A673 (cell line): ENCODE measurements at places on chromosomes 2 and 18. TPM values are rescaled to one million over a fixed set of nuclear protein-coding genes. Genes with fewer than 3 reads are reported as not detected.

- DNase-seq, result no peak
- no peaks in the 10 kb centered on the region for H3K36me3 ChIP-seq
- H3K4me3 ChIP-seq, result no peak overlapping the region
- H3K4me1 ChIP-seq, result no peaks in the 10 kb centered on the region
These were observed 29.9 kb downstream of the MTERF4 start for GRCh38 chr2:241072151-241072550.

DNA sequence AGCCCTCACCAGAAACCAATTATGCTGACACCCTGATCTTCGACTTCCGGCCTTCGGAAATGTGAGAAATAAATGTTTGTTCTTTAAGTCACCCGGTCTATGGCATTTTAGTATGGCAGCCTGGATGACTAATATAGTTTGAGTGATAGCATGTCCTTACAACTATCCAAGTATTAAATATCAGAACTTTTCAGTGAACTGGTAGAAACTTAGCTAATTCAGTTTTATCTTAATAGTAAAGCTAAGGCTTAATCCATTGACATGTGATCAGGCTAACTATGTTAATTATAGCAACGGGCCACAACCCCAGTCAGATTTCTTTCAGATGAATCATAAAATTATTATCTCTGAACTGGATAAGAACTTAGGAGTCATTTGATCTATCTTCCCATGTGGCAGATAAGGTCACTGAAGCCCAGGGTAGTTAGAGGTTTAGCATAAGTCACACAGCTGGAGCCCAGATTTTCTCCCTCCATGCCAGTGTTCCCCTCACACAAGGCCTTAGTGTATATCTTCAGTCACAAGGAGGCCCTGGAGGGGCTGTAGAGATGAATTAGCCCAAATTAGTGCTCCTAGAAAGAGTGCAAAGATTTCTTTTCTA, 40.7 kb upstream of the UPP2 start:
- H3K27ac ChIP-seq, result no peak overlapping the region
- H3K27me3 ChIP-seq, result no peaks in the 10 kb centered on the region
- no peak overlapping the region for H3K4me3 ChIP-seq
- peak; percentile 60 for DNase-seq
- peaks cover 5% of the 10 kb centered on the region for H3K4me1 ChIP-seq
- no peaks in the 10 kb centered on the region for H3K36me3 ChIP-seq

GRCh38 chr2:29881089-29881730, 40.2 kb downstream of the ALK start:
- H3K27ac ChIP-seq, result no peak overlapping the region
- DNase-seq, result peak; percentile 41
- H3K27me3 ChIP-seq, result no peaks in the 10 kb centered on the region
- no peak overlapping the region for H3K4me3 ChIP-seq
- peaks cover 7% of the 10 kb centered on the region for H3K4me1 ChIP-seq

DNA sequence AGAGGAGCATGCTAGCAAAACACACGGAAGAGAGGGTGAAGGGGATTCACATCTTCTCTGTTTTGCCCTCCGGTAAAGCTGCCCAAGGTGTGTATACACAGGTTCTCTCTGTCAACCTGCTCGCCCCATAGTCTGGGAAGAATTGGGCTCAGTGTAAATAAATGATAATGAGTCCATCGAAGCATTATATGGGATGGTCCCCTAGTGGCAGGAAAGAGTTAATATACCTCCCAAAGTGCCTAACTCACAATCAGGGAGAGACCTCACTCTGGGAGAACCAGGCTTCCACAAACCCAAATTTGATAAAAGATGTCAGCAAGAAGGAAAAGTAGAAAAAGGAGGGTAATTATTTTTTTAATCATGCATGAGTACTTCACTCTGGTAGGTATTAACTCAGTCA, 262.2 kb upstream of the ZNF521 start:
- H3K4me1 ChIP-seq, result no peaks in the 10 kb centered on the region
- DNase-seq, result no peak
- no peak overlapping the region for H3K4me3 ChIP-seq
- H3K27me3 ChIP-seq, result no peaks in the 10 kb centered on the region
- no peak overlapping the region for H3K27ac ChIP-seq

- no peak overlapping the region for H3K27ac ChIP-seq
- H3K36me3 ChIP-seq, result no peaks in the 10 kb centered on the region
- H3K4me1 ChIP-seq, result no peaks in the 10 kb centered on the region
- H3K27me3 ChIP-seq, result peaks cover 1% of the 10 kb centered on the region
- no peak for DNase-seq
These were observed 65.2 kb upstream of the SLC35G4 start for GRCh38 chr18:11544060-11544633.

DNA sequence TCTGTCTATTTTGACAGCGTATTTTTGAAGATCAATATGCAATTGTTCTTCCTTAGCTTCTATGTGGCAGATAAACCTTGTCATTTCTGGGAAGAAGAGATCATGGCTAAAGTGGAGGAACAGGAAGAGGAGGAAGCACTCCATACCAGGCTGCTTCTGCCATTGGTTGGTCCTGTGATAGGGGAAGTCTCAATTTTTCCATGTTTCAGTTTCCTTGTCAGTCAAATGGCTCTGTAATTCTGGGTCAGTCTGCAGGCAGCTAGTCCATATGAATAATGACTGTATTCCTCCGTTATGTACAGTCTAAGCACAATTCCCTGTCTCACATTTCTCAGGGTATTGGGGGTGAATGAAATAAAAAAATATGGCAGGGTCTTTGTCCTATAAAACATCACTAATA, 277.6 kb upstream of the CXCR4 start:
- no peak for DNase-seq
- no peaks in the 10 kb centered on the region for H3K4me1 ChIP-seq
- no peak overlapping the region for H3K4me3 ChIP-seq
- no peak overlapping the region for H3K27ac ChIP-seq
- no peaks in the 10 kb centered on the region for H3K27me3 ChIP-seq

DNA sequence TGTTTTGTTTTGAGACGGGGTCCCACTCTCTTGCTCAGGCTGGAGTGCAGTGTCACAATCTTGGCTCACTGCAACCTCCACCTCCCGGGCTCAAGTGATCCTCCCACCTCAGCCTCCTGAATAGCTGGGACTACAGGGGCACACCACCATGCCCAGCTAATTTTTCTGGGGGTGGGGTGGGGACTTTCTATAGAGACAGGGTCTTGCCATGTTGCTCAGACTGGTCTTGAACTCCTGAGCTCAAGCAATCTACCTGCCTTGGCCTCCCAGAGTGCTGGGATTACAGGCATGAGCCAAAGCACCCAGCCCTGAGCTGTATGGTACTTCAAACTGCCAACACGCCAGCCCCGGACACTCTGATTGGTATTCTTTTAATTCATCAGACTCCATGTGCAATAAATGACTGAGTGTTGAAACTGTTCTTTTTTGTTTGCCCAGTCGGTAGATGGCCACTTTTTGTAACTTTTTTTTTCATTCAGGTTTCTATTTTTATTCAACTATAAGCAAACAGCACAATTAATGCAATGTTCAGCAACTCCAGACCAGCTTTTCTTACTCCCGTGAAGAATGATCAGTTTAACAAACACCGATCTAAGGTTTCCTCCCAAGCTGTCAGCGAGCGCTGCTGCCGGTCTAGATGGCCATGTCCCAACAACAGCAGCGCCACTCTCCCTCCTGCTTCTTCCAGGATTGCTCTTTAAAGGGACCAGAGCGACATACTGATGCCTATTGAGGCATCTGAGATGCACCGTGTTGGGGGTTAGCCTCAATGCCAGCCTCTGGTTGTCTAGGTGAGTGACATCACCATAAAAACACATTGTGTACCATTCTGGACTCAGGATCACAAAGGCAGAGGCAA, 12.5 kb upstream of the TGOLN2 start:
- H3K27ac ChIP-seq, result no peak overlapping the region
- H3K4me3 ChIP-seq, result no peak overlapping the region
- no peaks in the 10 kb centered on the region for H3K36me3 ChIP-seq
- no peaks in the 10 kb centered on the region for H3K27me3 ChIP-seq

DNA sequence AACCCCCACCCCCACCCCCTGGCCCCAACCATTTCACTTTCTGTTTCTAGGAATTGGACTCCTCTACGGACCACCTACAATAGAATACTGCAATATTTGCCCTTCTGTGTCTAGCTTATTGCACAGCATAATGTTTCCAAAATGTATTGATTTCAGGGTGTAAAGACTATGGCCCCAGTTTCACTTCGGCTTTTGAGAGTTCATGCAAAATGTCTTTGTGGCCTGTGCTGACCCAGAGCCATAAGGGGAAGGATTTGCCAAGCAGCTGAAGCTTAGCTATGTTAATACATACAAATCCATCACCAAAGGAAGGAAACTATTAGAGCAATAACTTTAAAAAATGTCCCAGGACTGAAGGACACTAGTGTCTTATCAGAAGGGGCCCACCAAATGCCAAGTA, 11.2 kb upstream of the ATP9B start:
- no peaks in the 10 kb centered on the region for H3K36me3 ChIP-seq
- no peak overlapping the region for H3K4me3 ChIP-seq
- DNase-seq, result no peak
- H3K4me1 ChIP-seq, result no peaks in the 10 kb centered on the region
- H3K27me3 ChIP-seq, result peaks cover 16% of the 10 kb centered on the region
- no peak overlapping the region for H3K27ac ChIP-seq

DNA sequence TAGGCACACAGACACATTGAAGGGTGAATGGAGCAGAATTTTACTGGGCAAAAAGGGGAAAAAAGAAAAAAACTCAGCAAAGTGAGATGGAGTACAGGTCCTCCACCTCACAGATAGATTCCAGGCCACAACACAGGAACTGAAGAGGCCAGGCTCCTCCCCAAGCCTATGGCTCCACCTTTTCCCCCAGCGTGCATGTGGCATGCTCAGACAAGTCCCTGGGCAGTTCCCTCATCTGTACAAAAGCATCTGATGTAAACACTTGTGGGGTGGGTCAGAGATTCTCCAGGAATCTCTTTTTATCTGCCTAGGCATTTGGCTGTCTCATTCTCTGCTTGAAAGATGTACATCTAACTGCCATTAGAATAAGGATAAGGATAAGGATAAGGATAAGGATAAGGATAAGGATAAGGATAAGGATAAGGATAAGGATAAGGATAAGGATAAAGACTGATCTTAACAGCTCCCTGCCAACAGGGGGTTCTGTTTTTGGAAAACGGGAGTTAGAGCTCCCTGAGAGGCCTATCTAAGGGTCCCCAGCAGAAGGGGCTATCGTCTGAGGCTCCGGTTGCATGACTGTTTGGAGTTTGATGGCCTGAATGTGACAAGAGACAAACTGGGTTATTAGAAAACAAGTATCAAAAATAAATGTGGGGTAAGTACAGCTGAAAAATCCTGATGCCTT, 17.2 kb upstream of the ASXL3 start:
- no peak for DNase-seq
- no peaks in the 10 kb centered on the region for H3K4me1 ChIP-seq
- H3K27ac ChIP-seq, result no peak overlapping the region
- no peak overlapping the region for H3K4me3 ChIP-seq

DNA sequence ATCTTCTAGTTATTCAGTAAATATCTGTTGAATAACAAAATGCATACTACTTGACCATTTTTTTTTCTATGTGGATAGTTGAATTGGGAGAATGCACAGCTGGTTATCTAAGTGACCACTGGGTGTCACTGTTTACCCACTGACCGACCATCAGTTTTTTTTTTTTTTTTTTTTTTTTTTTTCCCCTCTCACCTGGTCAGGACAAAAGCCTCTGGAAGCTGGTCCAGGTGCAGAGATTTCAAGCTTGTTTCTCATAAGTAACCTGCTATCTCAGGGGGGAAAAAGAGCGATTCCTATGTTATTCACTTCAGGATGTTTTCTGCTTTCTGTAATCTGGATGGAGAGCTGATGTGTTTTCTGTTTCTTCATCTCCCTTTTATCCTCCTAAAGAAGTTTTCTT, 256.0 kb downstream of the DCDC2C start:
- peaks cover 70% of the 10 kb centered on the region for H3K4me1 ChIP-seq
- no peaks in the 10 kb centered on the region for H3K27me3 ChIP-seq

- peak overlapping the region; percentile 93 for H3K27ac ChIP-seq
- no peaks in the 10 kb centered on the region for H3K27me3 ChIP-seq
- no peak overlapping the region for H3K4me3 ChIP-seq
- peaks cover 82% of the 10 kb centered on the region for H3K4me1 ChIP-seq
- peak; percentile 96 for DNase-seq
- no peaks in the 10 kb centered on the region for H3K36me3 ChIP-seq
These were observed 274.7 kb downstream of the RNF144A start for GRCh38 chr2:7191932-7192331.

TFCP2L1 gene
- total RNA-seq, result 0.04 TPM in 1 of 2 replicates, not detected in the other

CYS1 gene
- not detected in 2 replicates for total RNA-seq

FBXO11 gene
- total RNA-seq, result 73.9 and 84.0 TPM in 2 replicates

DNER gene
- total RNA-seq, result 8.4 and 9.2 TPM in 2 replicates

MAL gene
- not detected in 2 replicates for total RNA-seq

DSC3 gene
- total RNA-seq, result not detected in 2 replicates
